Mesothelial cell of epicardium (in vitro differentiated cells): ENCODE measurements at places on chromosomes 3 and 15. TPM values are rescaled to one million over a fixed set of nuclear protein-coding genes. Genes with fewer than 3 reads are reported as not detected.

The REC114 gene
- not detected in 3 replicates for total RNA-seq

The ITIH1 gene
- total RNA-seq: not detected in 3 replicates

DNA sequence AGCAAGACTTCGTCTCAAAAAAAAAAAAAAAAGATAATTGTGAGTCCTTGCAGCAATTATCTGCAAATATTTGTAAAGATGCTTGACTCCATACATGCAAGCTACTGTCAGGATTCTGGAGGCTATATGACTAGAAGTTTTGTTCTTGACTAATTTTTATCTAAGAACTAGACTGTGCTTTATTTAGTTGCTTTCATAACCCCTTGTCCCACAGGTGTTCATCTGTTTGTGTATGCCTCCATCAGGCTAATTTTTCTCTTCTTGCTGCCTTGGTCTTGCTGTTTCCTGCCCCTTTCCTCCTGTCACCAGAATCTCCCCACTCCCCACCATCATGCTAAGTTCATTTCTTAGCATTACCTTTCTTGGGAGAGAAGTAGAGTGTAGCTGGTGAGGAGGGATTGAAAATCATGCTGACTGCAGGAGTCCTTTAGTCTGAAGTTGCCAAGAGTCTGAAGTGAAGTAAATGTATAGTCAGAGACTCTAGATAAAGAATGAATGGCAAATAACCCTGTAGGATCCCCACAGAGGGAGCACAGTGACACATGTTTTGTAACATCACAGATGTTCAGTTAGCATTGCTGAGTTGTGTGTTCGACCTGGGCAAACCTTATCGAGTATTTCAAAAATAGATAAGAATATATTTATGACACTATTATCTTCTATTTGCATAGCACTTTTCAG, 12.5 kb downstream of the ST3GAL6 start:
- no peak for DNase-seq

The TERB2 gene
- total RNA-seq: not detected in 3 replicates

GRCh38 chr3:191148131-191148530, 50.9 kb upstream of the OSTN start:
- DNase-seq: no peak

DNA sequence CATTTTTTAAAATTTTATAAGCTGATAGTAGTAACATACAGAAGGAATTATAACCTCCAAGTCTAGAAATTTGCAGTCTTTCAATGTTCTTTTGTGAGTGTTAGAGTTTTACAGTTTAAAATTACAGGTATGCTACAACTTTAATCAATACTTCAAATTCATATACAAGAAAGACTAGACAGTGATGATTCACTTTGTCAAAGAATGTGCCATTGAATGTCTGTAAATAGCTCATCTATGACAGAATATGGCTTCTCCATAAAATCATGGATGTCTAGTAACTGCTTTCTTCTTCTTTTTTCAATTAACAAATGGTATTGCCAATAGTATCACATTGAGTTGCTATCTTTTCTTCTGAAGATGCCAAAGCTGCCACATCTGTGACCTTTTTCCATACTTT, 4.1 kb upstream of the TSC22D2 start:
- no peak for DNase-seq

DNA sequence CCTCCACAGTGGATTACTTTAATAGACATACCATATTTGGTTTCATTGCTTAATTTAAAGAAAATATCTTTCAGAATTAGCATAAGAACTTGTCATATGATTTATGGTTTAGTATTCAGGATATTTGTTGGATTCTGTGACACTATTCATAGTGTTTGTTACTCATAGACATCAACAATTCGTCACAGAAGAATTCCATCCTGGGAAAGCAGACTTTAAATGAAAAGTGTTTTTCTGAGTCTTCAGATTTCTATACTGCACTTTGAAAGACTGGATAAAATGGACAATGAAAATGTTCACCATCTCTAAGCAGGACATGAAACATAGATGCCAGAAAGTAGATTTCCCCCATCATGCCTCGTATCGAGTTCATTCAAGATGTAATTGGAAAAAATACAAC, 435.6 kb upstream of the ONECUT1 start:
- no peak for DNase-seq

The SERPINI2 gene
- total RNA-seq: not detected in 3 replicates

The LIPC gene
- not detected in 3 replicates for total RNA-seq

The CX3CR1 gene
- total RNA-seq: 0.20 to 0.51 TPM (median 0.22 TPM) in 3 replicates

DNA sequence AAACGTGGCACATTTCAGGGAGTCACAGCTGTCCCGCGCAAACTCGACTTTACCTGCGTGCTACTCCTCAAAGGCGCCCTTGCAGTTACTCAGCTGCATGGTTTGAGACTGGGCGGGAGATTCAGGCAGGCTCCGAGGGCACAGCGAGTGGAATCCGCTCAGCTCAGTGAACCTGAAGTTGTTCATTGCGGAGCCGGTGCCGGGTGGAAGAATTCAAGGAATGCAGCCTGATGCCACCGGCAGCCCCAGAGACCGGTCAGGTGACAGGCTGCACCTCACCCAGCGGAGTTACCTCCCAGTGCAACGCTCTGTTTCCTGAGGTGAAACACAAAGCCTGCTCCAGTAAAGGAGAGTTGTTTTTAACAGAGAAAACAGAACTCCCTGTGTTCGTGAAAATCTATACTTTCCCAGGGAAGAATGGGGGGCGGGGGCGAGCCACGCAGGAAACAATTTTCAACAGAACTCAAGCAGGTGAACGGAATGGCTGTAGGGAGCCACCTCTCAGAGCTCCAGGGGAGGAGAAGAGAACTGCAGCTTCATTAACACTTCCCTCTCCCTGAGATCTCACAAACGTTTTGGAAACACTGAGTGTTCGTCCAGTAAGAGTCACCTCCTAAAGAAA, 3.8 kb downstream of the VEPH1 start:
- DNase-seq: peak; percentile 49

- no peak for DNase-seq
These were observed 835.6 kb downstream of the IGSF11 start for GRCh38 chr3:118199044-118199443.
